ENCODE measurements at places on chromosomes 3 and 15. TPM values are rescaled to one million over a fixed set of nuclear protein-coding genes. Genes with fewer than 3 reads are reported as not detected.

Gene TRPM7
- total RNA-seq: 27.6 TPM

Gene CD96
- total RNA-seq: not detected

Gene GLDN
- total RNA-seq: 0.30 TPM

Gene DOCK3
- 0.26 TPM for total RNA-seq

Gene LRRFIP2
- 41.6 TPM for total RNA-seq

Gene ADIPOQ
- total RNA-seq: not detected

Gene IQCF5
- not detected for total RNA-seq

Gene IL5RA
- total RNA-seq: not detected

Gene NME9
- total RNA-seq: not detected

Gene TLNRD1
- total RNA-seq: 13.9 TPM

Gene SUCNR1
- total RNA-seq: not detected

Gene TM4SF18
- total RNA-seq: 4.5 TPM

Gene NCBP2
- total RNA-seq: 48.1 TPM

Gene A4GNT
- total RNA-seq: not detected

Gene CISH
- total RNA-seq: not detected

Gene CHRD
- 0.03 TPM for total RNA-seq

Gene ACKR4
- 3.9 TPM for total RNA-seq

Gene TIGIT
- not detected for total RNA-seq

Gene GOLGA6L24
- total RNA-seq: not detected

Gene NOX5
- total RNA-seq: not detected

Gene EPHB1
- not detected for total RNA-seq

Gene RAD18
- total RNA-seq: 8.5 TPM

Gene SV2B
- total RNA-seq: not detected

Gene WDR72
- total RNA-seq: not detected

Gene PPP4R2
- 26.4 TPM for total RNA-seq

Gene C3orf80
- total RNA-seq: not detected

Gene BBX
- total RNA-seq: 18.8 TPM

Gene AADAC
- not detected for total RNA-seq

Gene CLASP2
- total RNA-seq: 12.1 TPM

Gene ZBTB11
- total RNA-seq: 22.0 TPM

Gene MCTP2
- total RNA-seq: 10.1 TPM

Gene B4GALT4
- 13.2 TPM for total RNA-seq

Gene EIF5A2
- 15.4 TPM for total RNA-seq

Gene SRGAP3
- 0.07 TPM for total RNA-seq

Gene FAM107A
- 40.7 TPM for total RNA-seq

Gene PYDC2
- total RNA-seq: not detected

Gene PPARG
- total RNA-seq: 12.6 TPM

Data from MG63 (cell line).